ENCODE measurements at places on chromosomes 16 and 17. TPM values are rescaled to one million over a fixed set of nuclear protein-coding genes. Genes with fewer than 3 reads are reported as not detected.

DNA sequence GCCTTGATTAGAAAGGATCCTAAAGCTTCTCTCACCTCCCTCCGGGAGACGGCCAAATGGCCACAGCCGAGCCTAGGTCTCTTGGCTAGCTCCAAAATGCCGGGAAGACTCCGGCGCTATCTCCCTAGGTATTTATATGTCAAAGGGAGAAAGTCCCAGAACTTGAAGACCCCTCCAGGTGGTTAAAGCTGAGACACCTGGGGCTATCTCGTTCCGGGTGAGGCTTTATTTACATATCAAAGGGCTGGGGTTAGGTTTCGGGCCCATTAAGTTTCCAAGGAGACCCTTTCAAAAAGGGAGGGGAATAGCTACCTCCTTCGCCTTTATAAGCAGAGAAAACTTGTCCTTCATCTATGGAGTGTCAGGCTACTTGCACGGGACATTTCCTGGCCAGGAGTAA is 70.9 kb upstream of the KIFC3 start:
- DNase-seq, result no peak

GRCh38 chr17:36104701-36105181 is 1.1 kb downstream of the CCL4 start:
- no peak for DNase-seq

- DNase-seq, result no peak
These were observed 44.4 kb downstream of the LYRM1 start for GRCh38 chr16:20944861-20945574.

GRCh38 chr17:82402865-82403264 is 15.3 kb upstream of the HEXD start:
- no peak for DNase-seq

DNA sequence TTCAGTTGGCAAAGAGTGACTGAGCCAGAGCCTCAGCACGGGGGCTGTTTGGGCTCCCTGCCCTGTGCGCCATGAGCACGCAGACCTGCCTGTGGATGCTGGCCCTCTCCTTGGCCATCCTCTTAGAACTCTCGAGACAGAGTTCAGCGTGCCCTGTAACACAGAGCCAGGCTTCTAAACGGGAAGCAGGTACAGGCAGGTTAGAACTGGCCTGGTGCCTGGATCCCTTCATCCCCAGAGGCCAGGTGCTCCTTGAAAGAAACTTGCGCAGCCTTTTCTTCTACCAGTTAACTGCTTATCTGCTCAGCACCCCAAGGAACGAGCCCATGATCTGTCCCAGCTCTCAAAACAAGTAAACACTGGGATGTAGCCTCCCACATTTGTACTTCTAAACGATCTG is 6.9 kb downstream of the CCNF start:
- DNase-seq, result no peak

The ERI2 gene
- 19.2 TPM for total RNA-seq

The GRIN2A gene
- total RNA-seq, result 4.9 TPM

The NPIPB6 gene
- total RNA-seq, result 6.6 TPM
